ENCODE measurements at places on chromosomes 16 and 17.

DNA sequence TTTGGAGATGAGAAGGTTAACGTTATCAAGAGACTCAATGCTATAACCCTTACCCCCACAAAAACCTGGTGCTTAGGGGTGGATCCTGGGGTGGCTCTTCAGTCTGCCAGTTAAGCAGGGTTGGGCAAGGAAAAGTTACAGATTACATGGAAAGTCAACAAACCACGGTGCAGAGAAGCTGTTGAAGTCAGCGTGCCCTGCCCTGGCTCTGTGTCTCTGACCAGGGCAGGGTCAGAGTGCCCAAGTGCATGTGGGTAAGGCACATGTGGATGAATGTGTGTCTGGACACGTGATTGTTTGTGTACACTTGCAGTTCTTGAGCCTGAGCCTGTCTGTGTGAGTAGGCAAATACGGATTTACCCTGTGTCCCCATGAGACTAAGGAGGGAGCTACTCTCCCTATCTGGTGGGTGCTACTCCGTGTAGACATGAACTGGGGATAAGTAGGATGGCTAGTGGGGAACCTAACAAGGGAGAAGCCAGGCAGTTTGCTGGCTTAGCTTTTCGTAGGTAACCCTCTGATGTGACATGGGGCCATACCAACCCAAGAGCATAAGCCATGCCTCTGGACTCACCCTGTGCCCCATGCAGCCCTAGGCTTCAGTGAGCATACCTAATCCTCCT, 5.5 kb downstream of the IGFBP4 start:
- H3K36me3 ChIP-seq: peaks cover 9% of the 10 kb centered on the region
- DNase-seq: no peak
- no peak overlapping the region for H3K4me3 ChIP-seq
- H3K27me3 ChIP-seq: no peaks in the 10 kb centered on the region
- H3K4me1 ChIP-seq: peaks cover 47% of the 10 kb centered on the region

GRCh38 chr16:23941963-23942564, 106.3 kb downstream of the PRKCB start:
- H3K4me1 ChIP-seq: no peaks in the 10 kb centered on the region
- DNase-seq: no peak
- no peaks in the 10 kb centered on the region for H3K36me3 ChIP-seq
- no peak overlapping the region for H3K27ac ChIP-seq

- no peaks in the 10 kb centered on the region for H3K27me3 ChIP-seq
- H3K4me3 ChIP-seq: no peak overlapping the region
- no peak for DNase-seq
These were observed 368.0 kb downstream of the CPPED1 start for GRCh38 chr16:12435730-12436129.

GRCh38 chr16:89922477-89922883, 662 bp upstream of the TUBB3 start:
- H3K36me3 ChIP-seq: peaks cover 7% of the 10 kb centered on the region
- H3K4me3 ChIP-seq: peak overlapping the region; percentile 76
- H3K27me3 ChIP-seq: no peaks in the 10 kb centered on the region
- DNase-seq: peak; percentile 92
- peaks cover 73% of the 10 kb centered on the region for H3K4me1 ChIP-seq
- H3K27ac ChIP-seq: peak overlapping the region; percentile 88

DNA sequence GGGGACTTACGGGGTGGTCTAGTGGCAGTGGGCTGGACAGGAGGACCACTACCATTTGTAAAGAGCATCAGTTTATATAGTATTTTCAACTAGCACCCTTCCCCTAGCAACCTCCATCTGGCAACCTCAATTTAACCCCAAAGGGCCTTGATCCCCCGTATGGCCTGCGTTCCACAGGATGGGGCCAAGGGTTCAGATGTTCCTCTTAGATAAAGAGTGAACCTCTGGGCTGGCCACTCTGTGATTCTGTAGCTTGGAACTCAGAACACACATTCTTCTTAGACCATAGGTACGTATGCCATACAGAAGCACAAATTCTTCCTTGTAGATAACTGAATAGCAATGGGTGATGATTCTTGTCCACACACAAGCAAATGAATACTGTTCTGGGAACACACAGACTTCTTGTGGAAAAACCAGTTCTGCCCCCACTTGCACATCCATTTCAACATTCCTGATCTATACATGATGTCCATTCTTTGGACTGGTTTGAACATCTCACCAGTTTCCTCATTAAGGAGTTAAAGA, 1.9 kb upstream of the GGA2 start:
- H3K27ac ChIP-seq: no peak overlapping the region
- peaks cover 13% of the 10 kb centered on the region for H3K36me3 ChIP-seq
- H3K4me3 ChIP-seq: no peak overlapping the region

- H3K4me3 ChIP-seq: no peak overlapping the region
- H3K36me3 ChIP-seq: no peaks in the 10 kb centered on the region
- no peak overlapping the region for H3K27ac ChIP-seq
- DNase-seq: peak; percentile 50
- H3K4me1 ChIP-seq: peaks cover 10% of the 10 kb centered on the region
These were observed 90.6 kb upstream of the CDH5 start for GRCh38 chr16:66275775-66276428.

- H3K36me3 ChIP-seq: peaks cover 10% of the 10 kb centered on the region
- peaks cover 29% of the 10 kb centered on the region for H3K4me1 ChIP-seq
- H3K4me3 ChIP-seq: peak overlapping the region; percentile 84
- H3K27ac ChIP-seq: no peak overlapping the region
- DNase-seq: no peak
These were observed 979 bp downstream of the ABHD15 start for GRCh38 chr17:29565643-29566472.

- no peaks in the 10 kb centered on the region for H3K27me3 ChIP-seq
- DNase-seq: no peak
- no peak overlapping the region for H3K27ac ChIP-seq
- no peaks in the 10 kb centered on the region for H3K4me1 ChIP-seq
- no peaks in the 10 kb centered on the region for H3K36me3 ChIP-seq
- H3K4me3 ChIP-seq: no peak overlapping the region
These were observed 28.9 kb upstream of the GNA13 start for GRCh38 chr17:65085397-65085796.

DNA sequence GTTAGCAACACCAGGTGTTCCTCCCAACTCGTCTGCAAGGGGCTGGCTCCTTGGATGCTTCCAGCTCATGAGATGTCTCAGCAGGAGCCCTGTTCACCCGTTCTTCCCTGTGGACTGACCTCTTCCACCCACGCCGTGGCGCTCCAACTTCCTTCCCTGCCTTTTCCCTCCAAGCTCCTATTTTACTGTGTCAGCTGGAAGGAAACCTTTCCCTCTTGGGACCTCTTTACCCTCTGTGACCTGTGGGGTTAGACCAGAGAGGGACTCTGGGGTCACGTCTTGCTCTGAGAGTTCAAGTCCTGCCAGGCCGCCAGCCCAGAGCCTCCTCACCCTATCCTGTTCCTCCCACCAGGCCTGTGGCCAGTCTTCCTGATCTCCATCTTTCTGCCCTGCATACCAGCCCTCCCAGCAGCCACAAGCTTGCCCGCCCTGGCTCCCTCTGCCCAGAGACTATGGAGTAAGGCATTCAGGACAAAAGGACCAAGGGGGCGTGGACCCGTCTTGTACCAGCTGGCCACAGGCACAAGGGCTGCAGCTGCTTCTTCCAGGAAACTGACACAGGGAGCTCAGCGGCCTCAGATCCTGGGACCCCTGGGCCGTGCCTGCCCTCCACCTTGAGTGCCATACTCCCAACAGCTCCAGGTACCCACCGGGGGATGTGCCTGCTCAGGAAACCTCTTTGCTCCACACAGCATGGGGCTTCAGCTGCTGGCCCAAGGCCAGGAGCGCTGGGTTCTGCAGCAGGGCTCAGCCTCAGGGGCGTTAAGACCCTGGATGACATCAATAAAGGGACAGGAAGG, 3.0 kb downstream of the PAQR4 start:
- H3K4me1 ChIP-seq: peaks cover 27% of the 10 kb centered on the region
- no peaks in the 10 kb centered on the region for H3K27me3 ChIP-seq
- H3K4me3 ChIP-seq: no peak overlapping the region
- DNase-seq: no peak
- H3K27ac ChIP-seq: no peak overlapping the region

DNA sequence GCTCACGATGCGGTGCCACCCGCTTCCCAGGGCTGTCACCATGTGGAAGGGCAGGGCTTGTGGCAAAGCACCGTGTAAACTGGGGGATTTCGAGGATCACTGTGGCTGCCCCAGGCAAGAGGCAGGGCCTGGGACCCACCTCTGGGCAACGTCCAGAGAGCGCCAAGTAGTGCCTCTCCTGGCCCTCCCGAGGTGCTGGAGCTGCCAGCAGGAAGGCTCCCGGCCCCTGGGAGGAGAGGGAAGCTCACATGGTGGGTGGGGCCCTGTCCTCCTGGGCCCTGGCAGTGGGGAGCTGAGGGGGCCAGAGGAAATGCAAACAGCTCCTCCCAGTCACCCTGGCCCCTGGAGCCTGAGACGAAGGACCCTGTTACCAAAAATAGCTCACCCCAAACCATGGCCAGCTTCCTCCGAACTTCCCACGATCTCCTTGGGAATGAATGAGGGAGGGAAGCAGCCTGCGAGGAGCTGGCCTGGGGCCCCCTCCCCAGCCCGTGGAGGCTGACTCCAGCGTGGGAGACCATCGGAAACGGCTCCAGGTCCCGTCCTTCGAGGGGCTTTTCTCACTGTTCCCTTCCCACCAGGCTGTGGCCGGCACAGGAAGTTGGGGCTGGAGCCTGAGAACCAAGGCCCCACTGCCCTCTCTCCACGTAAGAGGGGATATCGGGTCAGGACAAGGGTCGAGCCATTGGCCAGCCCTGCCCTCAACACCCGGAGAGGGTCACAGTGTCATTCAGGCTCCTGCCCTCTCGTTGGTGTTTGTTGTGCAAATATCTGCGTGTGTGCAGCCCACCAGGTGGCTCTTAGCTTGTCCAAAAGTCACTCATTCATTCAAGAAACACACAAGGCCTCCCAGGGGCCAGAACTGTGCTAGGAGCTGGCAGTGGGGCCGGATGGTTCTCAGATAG, 17.7 kb downstream of the VASN start:
- H3K27me3 ChIP-seq: no peaks in the 10 kb centered on the region
- H3K4me3 ChIP-seq: no peak overlapping the region
- peaks cover 41% of the 10 kb centered on the region for H3K36me3 ChIP-seq
- peak overlapping the region; percentile 65 for H3K27ac ChIP-seq
- no peak for DNase-seq

- H3K36me3 ChIP-seq: no peaks in the 10 kb centered on the region
- no peaks in the 10 kb centered on the region for H3K27me3 ChIP-seq
- H3K27ac ChIP-seq: no peak overlapping the region
- no peak for DNase-seq
- H3K4me3 ChIP-seq: no peak overlapping the region
These were observed 181.4 kb downstream of the COPRS start for GRCh38 chr17:31677681-31678080.

- H3K4me3 ChIP-seq: no peak overlapping the region
- H3K27ac ChIP-seq: peak overlapping the region; percentile 40
- H3K36me3 ChIP-seq: no peaks in the 10 kb centered on the region
- peaks cover 45% of the 10 kb centered on the region for H3K4me1 ChIP-seq
- no peak for DNase-seq
These were observed 137.0 kb downstream of the ANKFN1 start for GRCh38 chr17:56290101-56290801.

DNA sequence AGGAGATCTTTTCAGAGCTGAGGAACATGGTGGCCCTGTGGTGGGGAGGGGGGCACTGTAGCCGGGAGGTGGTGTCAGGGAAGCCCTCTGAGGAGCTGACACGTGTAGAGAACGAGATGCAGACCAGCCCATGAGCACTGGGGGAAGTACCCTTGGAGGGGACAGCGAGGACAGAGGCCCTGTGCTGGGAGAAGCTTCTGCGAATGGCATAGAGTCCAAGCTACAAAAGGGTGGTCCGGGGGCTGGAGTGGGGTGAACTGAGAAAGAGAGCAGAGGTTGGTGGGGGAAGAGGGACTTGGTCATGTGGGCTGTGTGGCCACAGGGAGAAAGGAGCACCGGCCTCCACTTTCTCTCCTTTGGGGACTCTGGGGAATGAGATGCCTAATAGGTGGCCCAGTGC, 270.8 kb downstream of the CBLN1 start:
- H3K4me1 ChIP-seq: no peaks in the 10 kb centered on the region
- H3K27me3 ChIP-seq: no peaks in the 10 kb centered on the region
- H3K36me3 ChIP-seq: no peaks in the 10 kb centered on the region
- no peak for DNase-seq
- H3K27ac ChIP-seq: no peak overlapping the region

- H3K4me1 ChIP-seq: no peaks in the 10 kb centered on the region
- H3K4me3 ChIP-seq: no peak overlapping the region
- H3K36me3 ChIP-seq: no peaks in the 10 kb centered on the region
- H3K27ac ChIP-seq: no peak overlapping the region
- no peaks in the 10 kb centered on the region for H3K27me3 ChIP-seq
- no peak for DNase-seq
These were observed 36.3 kb downstream of the CDRT15 start for GRCh38 chr17:14200354-14200753.

- 0 out of 2 replicates have a peak, but pooled peaks cover 4% of the 10 kb centered on the region for H3K36me3 ChIP-seq
- DNase-seq: no peak
- H3K27me3 ChIP-seq: no peaks in the 10 kb centered on the region
- H3K27ac ChIP-seq: no peak overlapping the region
- H3K4me1 ChIP-seq: peaks cover 8% of the 10 kb centered on the region
These were observed 25.5 kb downstream of the TMEM235 start for GRCh38 chr17:78256707-78257591.

GRCh38 chr16:1455190-1456171, 11.1 kb upstream of the CCDC154 start:
- DNase-seq: no peak
- no peak overlapping the region for H3K4me3 ChIP-seq
- H3K36me3 ChIP-seq: peaks cover 14% of the 10 kb centered on the region
- no peak overlapping the region for H3K27ac ChIP-seq
- no peaks in the 10 kb centered on the region for H3K27me3 ChIP-seq
- no peaks in the 10 kb centered on the region for H3K4me1 ChIP-seq

GRCh38 chr17:64411999-64412771, 21.5 kb upstream of the PECAM1 start:
- H3K27ac ChIP-seq: no peak overlapping the region
- H3K4me3 ChIP-seq: no peak overlapping the region
- no peaks in the 10 kb centered on the region for H3K4me1 ChIP-seq
- DNase-seq: no peak
- H3K27me3 ChIP-seq: peaks cover 4% of the 10 kb centered on the region

- no peaks in the 10 kb centered on the region for H3K27me3 ChIP-seq
- no peak overlapping the region for H3K4me3 ChIP-seq
- no peak for DNase-seq
- H3K4me1 ChIP-seq: no peaks in the 10 kb centered on the region
These were observed 8.1 kb downstream of the FAM83G start for GRCh38 chr17:18996458-18996857.

Measured in SJSA1 (cell line).